ENCODE measurements at places on chromosomes 4 and X.

- no peak for DNase-seq
Measured at GRCh38 chrX:46710927-46711623, 47.8 kb downstream of the SLC9A7 start.

DNA sequence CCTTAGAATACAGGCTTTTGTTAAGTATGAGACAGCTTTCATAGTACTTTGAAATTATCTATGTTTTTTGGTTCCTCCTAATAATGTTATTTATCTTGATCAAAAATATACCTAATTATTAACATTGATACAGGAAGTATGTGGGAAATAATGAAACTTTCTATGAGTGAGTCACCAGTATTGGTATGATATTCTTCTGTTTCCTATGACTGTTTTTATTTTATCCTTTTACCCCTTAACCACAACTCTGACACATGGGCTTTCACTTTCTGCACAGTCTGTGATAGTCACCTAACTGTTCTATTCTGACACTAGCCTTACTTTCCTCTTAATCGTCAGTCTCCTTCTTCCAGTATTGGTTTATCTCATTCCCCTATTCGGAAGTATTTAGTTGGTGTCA is 4.7 kb downstream of the THAP9 start:
- peak; percentile 52 for DNase-seq

DNA sequence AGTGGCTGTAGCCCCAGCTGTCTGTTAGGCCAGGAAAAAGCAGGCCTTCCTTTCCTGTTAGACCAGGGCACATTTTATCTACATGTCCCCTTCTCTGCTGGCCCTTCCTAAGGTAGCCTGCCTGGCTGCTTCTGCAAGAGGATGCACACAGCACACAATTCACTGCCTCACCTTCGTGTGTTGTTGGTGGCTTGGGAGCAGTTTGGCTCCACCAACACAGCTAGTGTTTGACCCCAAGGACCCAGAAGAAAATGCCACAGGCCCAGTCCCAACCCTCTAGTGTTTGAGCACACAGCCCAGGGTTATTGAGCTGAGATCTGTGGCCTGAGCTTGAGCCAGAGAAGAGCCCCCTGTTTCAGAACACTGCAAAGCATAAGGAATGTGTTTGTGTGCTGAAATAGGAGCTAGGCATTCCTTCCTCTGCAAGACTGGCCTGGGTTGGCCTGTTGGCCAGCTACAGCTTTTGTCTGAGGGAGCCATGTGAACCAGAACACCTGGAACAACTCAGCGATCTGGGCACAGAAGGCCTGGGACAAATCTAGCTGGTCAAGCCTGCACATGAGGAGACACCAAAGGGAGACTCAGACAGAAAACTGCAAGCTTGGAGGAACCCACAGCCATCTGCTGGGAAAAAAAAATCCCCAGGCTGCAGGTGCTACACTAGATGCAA is 26.4 kb downstream of the MAGEE1 start:
- no peak for DNase-seq

DNA sequence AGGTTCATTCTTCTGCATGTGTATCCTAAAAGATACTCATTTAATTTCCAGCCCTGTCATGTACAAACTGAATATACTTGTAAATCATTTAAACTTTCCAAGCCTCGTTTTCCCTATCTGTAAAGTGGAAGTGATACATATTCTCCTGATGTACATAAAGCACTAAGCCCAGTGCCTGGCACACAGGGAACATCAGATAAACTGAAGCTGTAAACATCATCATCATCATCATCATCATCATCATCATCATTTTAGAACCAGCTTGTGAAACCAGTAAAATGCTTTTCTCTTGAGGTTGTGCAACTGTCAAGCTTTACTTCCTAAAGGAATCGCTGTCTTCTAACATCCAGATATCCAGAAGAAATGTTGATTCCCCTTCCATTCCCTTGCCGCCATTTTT is 83.3 kb upstream of the ANXA3 start:
- no peak for DNase-seq

GRCh38 chr4:80154545-80154933 is 42.8 kb upstream of the PRDM8 start:
- DNase-seq = no peak

Data from CD8-positive, alpha-beta memory T cell (primary cell).